CD4-positive, alpha-beta T cell treated with Interleukin-4 for 1 hour (primary cell): ENCODE measurements at places on chromosomes 3 and 15.

DNA sequence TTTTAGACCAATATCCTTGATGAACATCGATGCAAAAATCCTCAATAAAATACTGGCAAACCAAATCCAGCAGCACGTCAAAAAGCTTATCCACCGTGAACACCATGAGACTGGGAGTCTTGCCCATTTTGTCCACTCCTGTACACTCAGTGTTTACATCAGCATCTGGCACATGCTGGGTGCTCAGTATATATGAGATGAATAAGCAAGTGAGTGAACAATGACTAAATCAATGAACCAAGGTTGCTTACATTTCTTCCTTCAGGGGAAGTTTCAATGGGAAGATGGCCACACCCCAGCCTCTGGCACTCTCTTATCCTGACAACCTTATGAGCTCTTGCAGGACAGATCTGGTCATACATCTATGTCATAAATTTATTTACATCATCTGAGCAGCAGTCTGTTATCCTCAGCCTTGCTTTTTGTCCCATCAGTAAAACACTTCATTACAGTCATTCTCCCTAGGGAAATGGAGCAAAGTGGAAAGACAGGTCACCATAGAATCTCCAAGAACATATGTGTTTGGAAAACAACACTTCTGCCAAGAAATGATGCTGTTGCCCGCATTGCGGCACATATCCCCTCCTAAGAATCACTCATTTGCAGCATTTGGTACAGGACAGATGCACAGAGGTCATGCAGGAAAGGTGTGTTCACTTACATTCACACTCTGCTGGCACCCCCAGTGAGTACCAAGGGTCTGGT is 171.8 kb upstream of the EIF1B start:
- no peak for DNase-seq

- no peak for DNase-seq
These were observed 292.3 kb upstream of the STT3B start for GRCh38 chr3:31240466-31240865.

GRCh38 chr3:192916371-192917027 is 1.2 kb downstream of the MB21D2 start:
- no peak for DNase-seq

DNA sequence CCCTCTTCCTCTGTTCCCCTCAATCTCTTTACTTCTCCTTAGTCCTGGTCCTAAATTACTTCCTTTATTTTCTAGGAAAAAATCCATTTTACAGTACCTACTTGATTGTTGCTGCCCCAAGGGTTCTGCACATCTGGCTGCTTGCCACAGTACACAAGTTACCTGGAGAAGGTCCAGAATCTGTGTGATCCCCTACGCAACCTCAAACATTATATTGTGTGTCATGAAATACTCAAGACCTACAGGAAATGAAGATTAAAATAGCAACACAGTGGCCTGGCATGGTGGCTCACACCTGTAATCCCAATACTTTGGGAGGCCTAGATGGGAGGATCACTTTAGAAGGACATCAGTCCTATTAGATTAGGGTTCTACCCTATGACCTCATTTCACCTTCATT is 48.7 kb downstream of the PRKAR2A start:
- no peak for DNase-seq

- DNase-seq = no peak
These were observed 121.5 kb upstream of the LRRFIP2 start for GRCh38 chr3:37295925-37296324.

DNA sequence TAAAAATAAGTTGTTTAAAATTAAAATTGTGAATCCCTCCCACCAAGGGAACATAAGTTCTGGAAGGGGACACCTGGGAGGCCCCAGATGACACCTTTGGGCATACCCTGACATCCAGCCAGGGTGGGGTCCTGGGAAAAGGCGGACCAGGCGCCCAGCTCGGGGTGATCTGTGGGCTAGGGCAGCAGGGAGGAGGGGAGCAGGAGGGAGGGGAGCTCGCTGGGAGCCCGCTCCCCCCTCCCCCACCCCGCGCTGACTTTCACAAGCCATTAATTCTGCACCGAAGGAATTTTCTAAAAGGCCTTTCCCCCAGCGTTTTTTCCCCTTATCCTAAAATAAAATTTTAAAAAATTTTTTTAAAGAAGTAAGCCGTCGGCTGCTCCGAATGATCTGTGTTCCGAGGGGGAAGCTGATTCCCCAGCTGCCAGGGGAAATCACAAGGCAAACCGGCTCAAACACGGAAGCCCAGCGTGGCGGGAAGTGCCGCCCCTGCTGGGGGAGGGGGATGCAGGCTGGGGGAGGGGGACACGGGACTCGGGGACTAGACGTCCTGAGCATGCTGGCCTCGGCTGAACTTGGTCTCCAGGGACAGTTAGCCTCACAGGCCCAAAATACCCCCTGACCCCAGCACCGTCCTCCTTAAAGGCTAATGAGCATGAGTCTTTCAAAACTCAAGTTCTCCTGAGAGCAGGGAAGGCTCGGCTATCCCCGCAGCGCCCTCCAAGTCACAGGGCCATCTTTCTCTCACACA is 13.9 kb downstream of the PLXND1 start:
- DNase-seq = peak; percentile 26

- no peak for DNase-seq
These were observed 8.4 kb upstream of the PLA1A start for GRCh38 chr3:119589102-119589773.
